Fibroblast of lung (primary cell): ENCODE measurements at places on chromosomes 1 and 21. TPM values are rescaled to one million over a fixed set of nuclear protein-coding genes. Genes with fewer than 3 reads are reported as not detected.

GRCh38 chr1:219621047-219621786 lies 8.3 kb upstream of the ZC3H11B start:
- no peak for DNase-seq

DNA sequence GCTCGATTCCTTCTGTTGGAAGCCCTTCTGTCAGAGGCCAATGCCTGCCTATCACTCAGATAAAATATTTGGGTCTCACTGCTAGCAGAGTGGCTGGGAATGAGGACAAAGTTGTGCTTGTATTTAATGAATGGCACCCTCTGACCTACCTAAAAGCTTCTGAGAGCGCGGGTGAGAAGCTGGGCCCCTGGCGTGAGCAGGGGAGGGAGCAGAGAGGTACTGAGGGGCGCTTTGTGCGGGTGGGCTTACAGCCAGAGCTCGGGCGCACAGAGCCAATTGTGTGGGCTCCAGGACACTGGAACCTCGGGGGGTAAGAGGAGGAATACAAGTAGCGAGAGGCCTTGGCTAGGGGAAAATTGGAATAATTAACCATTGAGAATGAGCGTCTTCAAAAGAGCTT lies 32.3 kb downstream of the PCAT6 start:
- no peak for DNase-seq

KCNQ4 gene
- under 0.01 TPM in 2 replicates for total RNA-seq

DNA sequence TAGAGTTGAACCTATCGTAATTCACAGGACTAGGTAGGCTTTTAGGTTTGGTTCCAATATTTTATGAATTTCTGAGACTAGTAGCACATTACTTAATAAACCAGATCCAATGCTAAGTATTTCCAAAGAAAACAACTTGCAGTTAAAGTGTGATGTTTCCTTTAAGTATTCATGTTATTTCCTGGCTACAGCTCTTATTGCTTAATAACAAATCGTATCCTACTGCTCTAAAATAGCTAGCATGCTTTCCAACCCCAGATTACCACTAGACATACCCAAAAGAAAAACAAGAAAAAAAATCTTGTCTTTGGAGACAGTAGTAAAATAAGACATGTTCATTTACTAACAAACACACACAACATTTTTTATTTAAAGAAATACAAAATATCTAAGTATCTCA lies 898 bp downstream of the KRTAP27-1 start:
- DNase-seq, result no peak

DNA sequence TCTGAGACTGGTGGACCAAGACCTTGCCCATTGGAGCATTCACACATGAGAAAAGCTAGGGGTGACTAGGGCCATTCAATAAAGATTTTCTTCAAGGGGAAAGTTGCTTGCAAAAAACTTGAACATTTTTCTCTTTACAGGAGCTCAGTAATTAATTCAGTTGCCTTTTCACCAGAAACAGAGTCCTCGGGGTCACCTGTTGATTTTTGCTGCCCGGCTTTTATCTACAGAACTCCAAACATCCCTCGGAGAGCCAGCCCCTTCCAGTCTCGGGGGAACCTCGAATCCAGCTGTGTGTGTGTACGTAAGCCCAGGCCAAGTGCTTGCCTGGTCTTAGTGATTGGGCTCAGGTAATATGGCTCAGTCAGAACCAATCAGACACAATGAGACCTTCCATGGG lies 47.5 kb downstream of the PCNX2 start:
- DNase-seq, result no peak

DNA sequence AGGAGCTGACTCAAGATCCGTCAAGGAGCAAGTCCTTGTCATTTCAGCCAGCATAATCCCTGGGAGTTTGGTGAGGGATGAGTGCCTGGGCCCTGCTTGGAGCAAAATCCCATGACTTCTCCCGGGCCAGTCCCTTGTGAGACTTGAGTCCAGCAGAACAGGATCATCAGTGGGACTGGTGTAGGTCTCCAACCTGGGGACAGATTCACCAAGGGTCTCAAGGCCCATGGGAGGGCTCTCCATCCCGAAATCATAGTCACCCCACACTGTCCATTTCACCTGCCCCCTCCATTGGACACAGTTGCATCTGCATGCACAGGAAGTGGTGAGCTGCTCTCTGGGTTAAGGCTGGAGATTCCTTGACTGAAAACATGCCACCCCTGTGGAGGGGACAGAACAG lies 178.2 kb downstream of the FOXD2 start:
- no peak for DNase-seq

DNA sequence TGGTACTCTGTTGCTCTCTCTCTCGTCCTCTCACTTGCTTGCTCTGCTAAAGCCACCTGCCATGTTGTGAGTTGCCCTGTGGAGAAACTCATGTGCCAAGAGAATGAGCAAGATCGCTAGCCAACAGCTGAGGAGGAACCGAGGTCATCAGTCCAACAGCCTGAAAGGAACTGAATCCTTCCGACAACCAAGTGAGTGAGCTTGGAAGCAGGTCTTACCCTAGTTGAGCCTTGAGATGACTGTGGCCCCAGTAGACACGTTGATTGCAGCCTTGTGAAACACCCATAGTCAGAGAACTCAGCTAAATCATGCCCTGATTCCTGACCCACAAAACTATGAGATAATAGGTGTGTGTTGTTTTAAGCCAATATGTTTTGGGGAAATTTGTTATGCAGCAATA lies 48.1 kb upstream of the BACH1 start:
- DNase-seq, result no peak

PIK3C2B gene
- 1.0 and 2.5 TPM in 2 replicates for total RNA-seq

DNA sequence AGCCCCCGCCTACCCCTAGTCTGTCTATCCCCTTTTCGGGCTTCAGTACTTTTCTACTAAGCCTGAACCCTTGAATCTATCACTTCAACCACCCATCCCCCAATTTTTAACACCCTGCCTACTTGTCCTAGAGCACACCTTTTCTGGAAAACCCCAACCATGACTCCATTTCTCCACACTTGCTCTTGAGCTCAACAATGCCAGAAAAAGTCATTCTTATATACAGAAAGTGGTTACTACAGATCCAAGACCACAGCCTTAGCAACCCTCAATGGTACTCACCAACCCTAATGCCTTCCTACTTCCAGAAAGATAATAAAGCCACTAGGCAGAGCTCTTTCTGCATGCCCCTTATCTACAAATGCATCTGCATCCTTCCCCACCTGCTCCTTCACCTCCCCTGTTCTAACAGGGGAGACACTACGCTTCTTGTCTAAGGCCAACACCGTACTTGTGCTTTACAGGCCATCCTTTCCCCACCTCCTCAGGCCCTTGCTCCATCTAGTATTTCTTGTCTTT lies 41.2 kb downstream of the DMAP1 start:
- DNase-seq, result no peak

DNA sequence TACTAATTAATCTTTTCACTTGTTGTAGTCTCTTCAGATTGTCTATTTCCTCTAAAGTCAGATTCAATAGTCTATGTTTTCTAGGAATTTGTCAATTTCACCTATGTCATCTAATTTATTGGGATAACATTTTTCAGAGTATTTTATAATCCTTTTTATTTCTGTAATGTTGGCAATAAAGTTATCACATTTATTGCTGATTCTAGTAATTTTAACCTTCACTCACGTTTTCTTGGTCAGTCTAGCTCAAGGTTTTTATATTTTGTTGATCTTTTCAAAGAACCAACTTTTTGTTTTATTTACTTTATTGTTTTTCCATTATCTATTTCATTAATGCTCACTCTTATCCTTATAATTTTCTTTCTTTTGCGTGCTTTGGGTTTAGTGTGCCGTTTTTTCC lies 97.9 kb upstream of the GNG12 start:
- DNase-seq, result no peak

DNA sequence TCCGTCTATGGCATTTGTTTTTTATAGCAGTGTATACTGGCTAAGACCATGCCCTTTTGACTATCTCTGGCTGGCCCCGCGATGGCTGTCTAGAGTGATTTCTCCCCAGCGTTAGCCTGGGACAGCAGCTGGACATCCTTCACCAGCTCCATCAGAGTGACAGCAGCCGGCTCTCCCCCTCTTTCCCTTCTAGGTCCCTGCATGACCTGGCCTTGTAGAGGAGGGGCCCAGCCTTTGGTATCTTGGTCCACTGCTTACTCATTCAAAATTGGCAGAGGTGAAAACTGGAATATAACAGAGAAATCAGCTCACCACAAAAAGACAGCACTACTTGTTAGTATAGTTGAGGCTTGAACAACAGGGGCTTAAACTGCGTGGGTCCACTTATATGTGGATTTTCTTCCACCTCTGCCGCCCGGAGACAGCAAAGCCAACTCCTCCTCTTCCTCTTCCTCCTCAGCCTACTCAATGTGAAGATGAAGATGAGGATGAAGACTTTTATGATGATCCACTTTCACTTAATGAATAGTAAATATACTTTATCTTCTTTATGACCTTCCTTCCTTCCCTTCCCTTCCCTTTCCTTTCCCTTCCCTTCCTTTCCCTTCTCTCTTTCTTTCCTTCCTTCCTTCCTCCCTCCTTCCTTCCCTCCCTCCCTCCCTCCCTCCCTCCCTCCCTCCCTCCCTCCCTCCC lies 29.4 kb upstream of the B3GALNT2 start:
- peak; percentile 30 for DNase-seq

LDLRAD1 gene
- not detected in 2 replicates for total RNA-seq

DNA sequence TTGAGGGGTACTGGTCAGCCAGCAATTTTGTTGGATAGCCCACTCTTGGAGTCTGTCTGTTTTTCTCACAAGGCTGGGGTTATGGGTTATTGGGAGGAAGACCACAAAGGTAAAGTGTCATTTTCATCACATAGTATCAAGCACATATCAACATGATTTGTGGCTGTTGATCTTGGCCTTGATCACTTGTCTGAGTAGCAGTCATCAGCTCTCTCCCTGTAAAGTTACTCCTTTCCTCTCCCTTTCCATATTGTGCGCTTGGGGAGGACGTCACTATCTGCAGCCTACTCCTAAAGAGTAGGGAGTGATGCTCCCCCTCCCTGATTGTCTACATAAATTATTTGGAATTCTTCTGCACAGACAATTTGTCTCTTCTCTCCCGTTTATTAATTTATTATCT lies 1.8 kb upstream of the ZNF362 start:
- no peak for DNase-seq

OR2T3 gene
- not detected in 2 replicates for total RNA-seq

SLC16A4 gene
- 42.6 and 64.4 TPM in 2 replicates for total RNA-seq

CDC42BPA gene
- total RNA-seq, result 55.0 and 77.1 TPM in 2 replicates

GRCh38 chr1:155282488-155283091 lies 5.3 kb downstream of the HCN3 start:
- no peak for DNase-seq

DNA sequence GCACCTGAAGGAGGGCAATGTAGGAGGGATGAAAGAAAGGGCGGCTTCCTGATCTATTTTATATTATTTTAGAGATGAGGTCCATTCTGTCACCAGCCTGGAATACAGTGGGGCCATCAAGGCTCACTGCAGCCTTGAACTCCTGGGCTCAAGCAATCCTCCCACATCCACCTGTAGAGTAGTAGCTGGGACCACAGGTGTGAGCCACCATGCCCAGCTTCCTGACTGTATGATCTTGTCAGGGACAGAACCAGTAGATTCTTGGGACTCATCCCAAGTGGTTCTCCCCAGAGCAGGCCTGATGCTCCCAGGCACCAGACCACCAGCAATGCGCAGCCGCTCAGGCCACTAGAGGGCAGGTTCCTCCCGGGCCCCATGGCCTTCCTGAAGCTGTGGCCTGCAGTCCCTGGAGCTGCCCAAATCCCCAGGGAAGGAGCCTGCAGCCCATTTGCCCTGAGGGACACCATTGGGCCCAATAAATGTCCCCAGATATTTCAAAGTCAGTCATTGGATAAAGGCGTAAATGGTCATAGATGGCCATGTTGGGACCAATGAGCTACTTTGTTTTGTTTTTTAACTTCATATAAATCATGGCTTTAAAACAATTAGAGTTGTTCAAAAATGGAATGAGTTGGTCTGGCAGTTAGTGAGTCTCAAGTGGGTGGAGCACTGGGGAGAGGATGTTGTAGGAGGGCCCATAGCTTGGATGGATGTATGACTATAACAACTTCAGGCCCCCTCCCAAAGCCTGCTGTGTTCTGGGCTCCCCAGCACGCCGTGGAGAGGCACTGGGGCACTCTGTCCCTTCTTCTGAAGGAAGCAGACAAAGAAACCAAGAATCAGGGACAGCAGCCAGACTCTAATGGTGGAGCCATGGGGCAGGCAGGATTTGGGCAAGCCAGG lies 44.7 kb upstream of the GOLT1A start:
- DNase-seq, result peak; percentile 48
